ENCODE measurements at places on chromosomes 3 and 15. TPM values are rescaled to one million over a fixed set of nuclear protein-coding genes. Genes with fewer than 3 reads are reported as not detected.

DNA sequence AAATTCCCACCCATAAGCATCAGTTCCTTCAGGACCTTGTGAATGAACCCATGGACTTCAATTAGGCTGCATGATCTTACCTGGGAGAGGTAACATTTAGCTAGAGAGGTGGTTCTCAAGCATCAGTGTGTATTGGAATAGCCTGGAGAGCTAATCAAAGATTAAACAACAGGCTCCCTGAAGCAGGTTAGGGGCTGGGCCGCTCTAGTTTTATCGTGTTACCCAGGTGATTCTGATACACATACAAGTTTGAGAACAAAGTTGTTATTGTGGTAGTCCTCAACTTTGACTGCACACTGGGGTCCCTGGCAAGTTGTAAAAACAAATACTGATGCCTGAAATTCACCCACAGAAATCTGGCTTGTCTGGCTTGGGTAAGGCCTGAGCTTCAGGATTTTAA is 31.2 kb downstream of the MYH15 start:
- no peak for DNase-seq

- DNase-seq: no peak
These were observed 1215.5 kb downstream of the ROBO2 start for GRCh38 chr3:78255403-78255802.

The PLCD1 gene
- 10.9 TPM for total RNA-seq

DNA sequence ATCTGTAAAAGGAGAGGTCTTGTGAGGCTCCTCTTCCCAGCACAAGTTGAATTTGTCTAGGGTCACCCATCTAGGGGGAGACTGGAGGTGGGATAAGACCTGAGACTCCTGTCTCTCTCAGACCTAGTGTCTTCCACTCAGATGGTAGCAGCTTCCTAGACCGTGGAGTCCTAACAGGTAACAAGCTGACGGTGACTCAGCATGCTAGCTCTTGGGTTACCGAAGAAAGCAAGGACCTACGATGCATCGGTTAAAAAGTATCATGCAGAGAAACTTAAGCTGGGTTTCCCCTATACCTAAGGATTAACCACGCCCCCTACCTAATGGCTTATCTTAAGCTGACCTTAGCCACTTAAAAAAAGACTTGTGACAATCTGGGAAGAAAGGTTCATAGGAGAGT is 7.6 kb downstream of the LRRN1 start:
- DNase-seq: no peak

DNA sequence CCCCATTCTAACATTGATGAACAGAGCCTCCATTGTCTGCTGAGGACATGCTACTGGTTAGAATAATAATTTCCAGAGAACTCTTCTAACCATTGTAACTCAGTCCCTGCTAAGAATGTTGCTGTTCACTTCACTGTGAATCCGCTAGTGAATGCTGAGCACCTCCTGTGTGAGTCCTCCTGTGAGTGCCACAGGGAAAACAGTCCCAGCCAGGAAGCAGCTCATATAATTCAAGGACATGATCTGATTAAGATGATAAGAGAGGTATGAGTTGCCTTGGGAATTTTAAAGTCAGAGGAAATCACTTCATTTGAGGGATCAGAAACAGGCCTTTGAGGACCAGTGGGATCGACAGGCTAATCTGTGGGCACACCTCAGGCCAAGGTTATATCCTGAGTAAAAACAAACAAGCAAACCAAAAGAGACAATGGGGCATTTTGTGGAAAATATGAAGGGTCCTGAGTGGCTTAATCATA is 33.9 kb upstream of the GPR160 start:
- no peak for DNase-seq

The TEX55 gene
- not detected for total RNA-seq

DNA sequence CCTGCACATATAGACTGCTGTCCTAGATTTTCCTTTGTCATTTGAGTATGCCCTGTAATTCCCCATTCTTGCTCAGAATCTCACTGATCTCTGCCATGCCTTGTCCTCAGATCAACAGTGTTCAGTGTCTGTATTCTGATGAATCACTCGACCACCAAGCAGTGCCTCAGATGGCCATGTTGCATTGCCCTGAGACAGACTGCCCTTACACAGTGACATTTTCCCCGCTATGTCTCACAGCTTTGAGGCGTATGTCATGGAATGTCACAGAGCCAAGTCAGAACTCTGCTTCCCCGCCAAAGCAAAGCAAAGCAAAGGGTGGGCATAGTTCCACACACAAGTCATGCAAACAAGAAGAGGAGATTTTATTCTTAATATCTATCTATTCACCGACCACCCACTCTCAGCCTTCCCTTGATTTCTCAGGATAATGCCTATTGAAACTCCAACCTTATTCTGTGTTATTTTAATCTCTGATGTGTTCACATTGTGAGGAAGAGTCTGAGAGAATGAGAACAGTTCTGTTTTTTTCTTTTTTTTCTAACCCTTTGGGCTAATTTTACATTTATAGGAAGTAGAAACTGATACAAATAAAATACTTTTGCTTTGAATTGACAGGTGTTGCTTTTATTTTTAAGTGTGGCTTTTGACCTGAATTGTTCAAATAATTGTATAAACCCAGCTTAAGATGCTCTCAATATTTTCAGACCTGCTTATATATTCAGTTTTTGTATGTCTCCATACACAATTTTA is 16.9 kb upstream of the PSMD6 start:
- DNase-seq: no peak

The NOX5 gene
- total RNA-seq: not detected

DNA sequence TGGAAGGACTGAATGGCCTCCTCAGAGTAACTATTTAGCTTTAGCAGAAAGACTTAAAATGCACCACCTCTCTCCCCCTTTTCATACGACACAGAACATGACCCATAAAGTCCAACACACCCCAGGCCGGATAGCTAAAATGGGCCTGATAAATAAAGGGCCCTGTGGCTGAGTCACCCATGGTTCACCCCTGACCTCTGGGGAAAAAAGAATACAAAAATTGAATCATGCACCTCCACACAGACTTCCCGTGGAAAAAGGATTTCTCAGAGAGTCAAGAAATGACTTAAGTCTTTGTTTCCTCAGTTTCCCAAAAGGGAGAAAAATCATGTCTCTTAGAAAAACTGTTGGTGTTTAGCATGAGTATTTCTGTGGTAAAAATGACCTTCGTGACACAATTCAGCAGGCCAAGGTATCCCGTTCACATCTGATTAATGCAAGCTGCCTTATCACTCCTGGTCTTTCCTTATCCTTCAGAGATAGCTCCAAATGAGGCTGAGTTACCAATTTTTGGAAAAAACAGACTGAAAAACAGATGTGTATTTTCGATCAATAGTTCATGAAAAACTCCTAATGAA is 34.0 kb upstream of the ARHGEF3 start:
- DNase-seq: no peak

DNA sequence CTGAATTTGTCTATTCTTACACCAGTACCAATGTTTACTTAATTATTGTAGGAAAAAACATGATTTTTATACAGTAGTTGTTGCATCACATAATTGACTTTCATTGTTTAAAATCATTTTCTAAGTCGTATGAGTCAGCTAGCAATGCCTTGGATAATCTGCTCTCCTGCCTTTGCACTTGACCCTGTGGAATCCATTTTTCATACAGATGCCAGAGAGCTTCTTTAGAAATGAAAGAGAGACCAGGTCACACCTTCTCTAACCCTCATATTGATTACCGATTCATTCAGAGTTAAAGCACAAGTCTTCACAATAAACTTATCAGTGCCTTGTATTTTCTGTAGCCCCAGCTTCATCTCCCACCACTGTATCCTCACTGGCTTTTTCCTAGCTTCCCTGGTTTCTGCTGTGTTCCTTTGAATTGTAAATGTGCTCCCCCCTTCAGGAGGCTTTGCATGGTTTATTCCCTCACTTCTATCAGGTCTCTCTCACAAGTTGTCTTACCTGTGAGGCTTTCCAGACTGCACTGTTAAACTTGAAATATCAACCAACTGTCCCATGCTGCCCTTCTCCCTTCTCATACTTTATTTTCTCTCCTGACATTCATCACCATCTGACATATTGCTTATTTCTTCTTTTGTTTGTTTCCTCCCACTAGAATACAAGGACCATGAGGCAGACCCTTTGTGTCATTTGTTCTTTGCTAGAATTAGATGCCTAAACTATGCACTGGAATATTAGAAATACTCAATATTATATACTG is 662.0 kb upstream of the GBE1 start:
- DNase-seq: no peak

GRCh38 chr3:185936814-185937688 is 763 bp downstream of the TRA2B start:
- DNase-seq: peak; percentile 94

- DNase-seq: no peak
These were observed 341.1 kb upstream of the NR2F2 start for GRCh38 chr15:95989392-95989791.

DNA sequence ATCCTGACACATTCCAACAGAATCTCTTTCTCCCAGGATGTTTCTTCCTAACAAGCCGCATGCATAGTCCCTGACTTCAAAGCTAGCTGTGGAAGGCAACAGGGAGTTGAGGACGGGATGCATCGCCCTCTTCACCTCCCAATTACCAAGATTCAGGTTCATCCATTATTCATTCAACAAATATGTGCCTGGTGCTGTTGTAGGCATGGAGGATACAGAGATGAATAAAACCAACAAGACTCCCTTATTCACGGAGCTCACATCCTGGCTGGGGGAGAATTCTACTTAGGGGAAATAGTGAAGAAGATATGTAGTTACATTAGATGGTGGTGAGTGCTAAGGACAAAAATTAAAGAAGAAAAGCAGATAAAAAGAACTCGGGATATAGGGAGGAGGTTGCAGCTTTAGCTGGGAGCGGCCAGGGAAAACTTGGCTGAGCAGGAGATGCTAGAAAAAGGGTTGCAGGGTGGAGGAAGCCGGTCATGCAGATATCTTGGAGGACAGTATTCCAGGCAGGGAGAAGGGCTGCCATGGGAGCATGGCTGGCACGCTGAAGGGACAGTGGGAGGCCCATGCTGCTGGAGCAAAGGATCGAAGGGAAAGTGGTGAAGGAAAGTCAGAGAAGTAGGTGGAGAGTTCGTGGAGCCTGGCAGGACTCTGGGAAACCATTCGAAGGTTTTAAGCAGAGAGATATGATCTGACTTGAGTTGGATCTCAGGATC is 5.0 kb downstream of the ITGB5 start:
- no peak for DNase-seq

GRCh38 chr3:19531426-19531825 is 383.1 kb downstream of the KCNH8 start:
- no peak for DNase-seq

GRCh38 chr3:184110316-184110725 is 13.5 kb downstream of the HTR3E start:
- no peak for DNase-seq

GRCh38 chr15:57732526-57733331 is 26.2 kb downstream of the POLR2M start:
- peak; percentile 69 for DNase-seq

DNA sequence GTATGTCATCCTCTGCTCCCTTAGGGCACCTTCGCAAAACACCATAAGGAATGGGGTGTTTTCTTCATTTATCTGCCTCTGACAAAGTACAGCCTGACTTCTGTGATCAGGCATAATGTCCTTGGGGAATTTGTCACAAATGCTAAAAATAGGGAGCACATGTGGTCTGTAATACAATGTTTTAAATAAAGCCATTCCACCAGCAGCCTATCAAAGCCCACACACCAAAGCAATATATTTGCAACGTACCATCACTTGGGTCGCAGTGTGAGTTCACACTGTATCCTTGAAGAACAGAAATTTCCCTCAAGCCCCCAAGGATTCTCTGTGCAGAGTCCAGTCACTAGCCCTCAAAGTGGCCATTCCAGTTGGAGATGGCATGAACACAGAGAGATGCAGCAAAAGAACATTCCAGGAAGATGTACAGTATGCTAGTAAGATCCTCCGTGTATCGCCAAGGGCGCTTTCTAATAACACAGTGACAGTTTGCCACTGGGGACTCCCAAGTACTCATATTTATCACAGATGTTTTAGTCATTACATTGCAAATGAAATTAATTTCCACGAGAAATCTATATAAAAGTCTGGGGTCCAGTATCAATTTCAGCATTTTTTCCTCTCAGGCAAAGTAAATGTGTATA is 246.7 kb downstream of the MCTP2 start:
- no peak for DNase-seq

The SLCO2A1 gene
- not detected for total RNA-seq

DNA sequence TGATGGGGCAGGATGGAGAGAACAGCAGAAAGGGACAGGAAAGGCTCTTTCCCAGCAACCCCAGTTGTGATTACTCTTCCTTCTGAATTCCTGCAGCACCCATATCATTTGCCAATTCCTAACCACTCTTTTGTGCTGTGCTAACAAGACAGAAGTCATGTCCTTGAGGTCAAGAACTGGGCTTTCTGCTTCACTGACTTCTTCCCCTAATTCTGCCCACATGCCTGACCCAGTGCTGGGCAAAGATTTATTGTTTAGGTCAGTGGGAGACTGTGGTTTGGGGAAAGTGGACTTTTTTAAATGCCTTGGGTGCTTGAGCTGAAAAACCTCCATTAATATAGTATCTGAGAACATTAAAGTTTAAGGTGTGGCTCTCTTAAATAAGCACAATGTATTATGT is 4.2 kb upstream of the EFCAB12 start:
- DNase-seq: no peak

DNA sequence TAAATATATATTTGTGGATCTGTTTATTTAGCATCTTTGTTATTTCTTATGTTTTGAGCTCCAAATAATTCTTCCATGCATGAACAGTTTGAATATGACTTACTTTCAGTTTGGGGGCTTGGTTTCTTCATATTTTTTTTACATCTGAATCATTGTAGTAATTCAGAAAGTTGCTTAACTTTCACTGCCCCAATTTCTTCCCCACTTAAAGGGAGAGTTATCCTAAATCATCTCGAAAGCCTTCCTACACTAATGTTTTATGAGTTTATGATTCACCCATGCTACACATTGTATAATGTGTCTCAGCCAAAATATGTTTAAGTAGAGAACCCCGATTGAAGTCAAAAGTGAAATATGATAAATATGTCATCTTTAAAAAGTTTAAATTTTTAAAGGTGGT is 47.8 kb downstream of the SPRED1 start:
- no peak for DNase-seq

- DNase-seq: no peak
These were observed 60.1 kb upstream of the ICE2 start for GRCh38 chr15:60539016-60539415.

The LRRC2 gene
- total RNA-seq: not detected

- no peak for DNase-seq
These were observed 852.0 kb downstream of the FHIT start for GRCh38 chr3:60399292-60399691.

DNA sequence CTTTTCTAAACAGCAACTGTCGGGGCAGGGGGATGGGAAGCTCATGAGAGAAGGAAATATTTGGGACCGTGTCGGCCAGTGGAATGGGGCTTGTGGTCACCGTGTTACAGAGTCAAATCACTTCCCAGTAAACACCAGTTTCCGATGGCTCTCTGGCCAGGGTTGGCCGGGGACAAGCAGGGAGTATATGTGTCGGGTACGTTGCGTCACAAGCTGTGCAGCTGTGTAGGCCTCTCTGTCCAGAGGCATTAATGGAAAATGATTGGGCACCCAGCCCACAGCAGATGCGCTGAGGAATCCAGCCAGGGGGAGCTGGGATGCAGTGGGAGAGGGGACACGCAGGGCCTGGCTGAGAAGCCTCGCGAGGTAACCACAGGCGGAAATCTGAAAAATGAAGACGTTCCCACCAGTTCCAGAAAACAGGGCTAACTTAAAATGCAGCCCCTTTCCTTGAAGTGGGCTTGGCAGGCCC is 15.8 kb upstream of the ALDH1A3 start:
- DNase-seq: no peak
